Stimulated activated CD4-positive, alpha-beta T cell treated with anti-CD3 and anti-CD28 coated beads, Interleukin-15, amount 100 ng/mL, for 1 hour (primary cell): ENCODE measurements at places on chromosomes 6 and 20.
A peak's percentile ranks its signal among the peaks of the same experiment; 100 is the strongest.

DNA sequence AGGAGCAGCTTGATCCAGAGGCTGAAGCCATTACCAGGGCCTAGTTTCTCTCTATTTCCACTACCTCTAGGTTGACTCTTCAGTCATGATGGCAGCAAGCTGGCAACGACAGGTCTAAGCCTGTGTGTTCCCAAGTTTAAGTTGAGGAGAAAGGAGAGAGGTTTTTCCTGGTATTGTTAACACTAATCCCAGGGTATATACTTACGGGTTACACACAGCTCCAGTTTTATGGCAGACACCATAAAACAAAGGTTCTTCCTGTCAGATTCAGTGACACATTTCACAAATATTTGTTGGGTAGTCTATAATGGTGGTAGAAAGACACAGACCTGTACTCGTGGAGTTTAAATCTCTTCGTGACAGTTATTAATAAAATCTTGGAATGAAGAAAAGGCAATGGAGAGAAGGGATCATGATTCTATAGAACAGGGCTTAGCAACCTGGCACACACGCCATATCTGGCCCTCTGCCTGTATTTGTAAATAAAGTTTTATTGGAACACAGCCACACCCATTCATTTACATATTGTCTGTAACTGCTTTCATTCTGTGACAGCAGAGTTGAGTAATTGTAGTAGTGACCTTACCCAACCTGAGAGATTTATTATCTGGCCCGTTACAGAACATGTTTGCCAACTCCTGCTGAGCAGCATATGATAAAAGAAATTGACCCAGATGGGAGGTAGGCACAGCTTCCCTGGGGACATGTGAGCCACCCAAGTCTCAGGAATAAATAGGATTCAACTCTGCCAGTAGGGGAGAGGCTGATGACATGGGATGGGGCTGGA lies 323.3 kb downstream of the CDH4 start:
- DNase-seq = no peak

- DNase-seq = peak; percentile 53
Observed at GRCh38 chr6:26553264-26553634, 15.1 kb downstream of the HMGN4 start.

DNA sequence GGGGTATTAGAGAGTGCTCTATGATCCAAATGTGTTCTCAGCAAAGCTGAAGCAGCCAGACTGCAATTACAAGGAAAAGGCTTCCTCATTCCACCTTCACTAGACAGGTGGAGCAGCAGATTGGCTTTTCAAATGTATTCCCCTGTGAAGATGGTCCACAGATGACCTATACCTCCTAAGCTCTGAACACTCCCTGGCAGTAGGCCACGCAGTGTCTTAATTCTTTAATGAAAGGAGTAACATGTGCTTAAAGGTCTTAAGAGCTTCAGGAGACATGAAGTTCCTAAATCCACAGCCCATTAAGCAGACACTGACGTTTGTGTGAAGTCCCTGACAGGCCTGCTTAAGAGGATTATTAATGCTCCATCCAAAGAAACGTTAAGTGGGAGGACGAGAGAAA lies 138.9 kb upstream of the NUP153 start:
- DNase-seq = no peak

DNA sequence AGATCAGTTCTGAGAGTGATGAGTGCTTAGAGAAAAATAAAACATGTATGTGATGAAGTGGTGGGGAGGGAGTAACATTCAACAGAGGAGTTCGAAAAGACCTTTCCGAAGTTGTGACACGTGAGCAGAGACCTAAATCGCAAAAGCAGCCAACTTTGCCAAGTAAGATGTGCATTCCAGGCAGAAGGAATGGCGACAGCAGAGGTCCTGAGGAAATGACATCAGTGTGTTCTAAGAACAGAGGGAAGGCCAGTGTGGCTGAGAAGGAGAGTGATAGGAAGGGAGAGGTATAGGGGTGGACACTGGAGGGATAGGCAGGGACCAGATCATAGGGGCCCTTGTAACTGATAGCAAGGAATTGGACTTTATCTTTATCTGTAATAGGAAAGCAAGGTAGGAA lies 51.3 kb downstream of the ADAT2 start:
- no peak for DNase-seq

DNA sequence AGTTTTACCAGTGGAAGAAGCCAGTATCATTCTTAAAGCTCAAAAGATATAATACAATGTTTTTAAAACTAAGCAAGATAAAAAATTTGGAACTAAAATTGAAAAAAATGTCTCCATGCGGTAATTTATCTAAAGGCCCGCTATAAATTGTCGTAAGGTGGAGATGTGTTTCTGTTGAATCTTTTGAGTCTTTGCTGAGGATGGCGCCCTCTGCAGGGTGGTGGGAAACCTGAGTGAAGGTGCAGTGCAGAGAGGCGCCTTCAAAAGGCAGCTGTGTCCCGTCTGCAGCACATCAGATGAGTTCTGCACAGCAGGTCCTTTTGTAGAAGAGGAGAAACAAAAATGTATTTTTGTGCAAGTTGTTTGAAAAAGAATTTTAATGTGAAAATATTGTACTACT lies 29.4 kb upstream of the KIF25 start:
- no peak for DNase-seq

- DNase-seq = no peak
Observed at GRCh38 chr6:39922821-39923220, 11.4 kb downstream of the MOCS1 start.

DNA sequence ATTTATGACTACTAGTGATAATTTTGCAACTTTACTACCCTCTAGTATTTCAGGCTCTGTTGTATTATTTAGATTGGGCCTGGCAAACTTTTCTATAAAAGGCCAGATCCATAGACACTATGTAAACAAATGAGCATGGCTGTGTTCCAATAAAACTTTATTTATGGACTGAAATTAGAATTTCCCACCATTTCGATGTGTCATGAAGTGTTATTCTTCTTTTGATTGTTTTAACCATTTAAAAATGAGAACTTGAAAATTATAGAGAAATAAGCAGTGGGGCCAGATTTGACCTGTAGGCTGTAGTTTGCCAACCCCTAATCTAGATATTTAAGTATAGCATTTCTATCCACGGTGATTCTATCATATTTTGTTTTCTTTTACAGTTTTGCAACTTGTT lies 61.5 kb upstream of the TFB1M start:
- no peak for DNase-seq

GRCh38 chr6:140252099-140252498 lies 877.7 kb upstream of the CITED2 start:
- DNase-seq = no peak

DNA sequence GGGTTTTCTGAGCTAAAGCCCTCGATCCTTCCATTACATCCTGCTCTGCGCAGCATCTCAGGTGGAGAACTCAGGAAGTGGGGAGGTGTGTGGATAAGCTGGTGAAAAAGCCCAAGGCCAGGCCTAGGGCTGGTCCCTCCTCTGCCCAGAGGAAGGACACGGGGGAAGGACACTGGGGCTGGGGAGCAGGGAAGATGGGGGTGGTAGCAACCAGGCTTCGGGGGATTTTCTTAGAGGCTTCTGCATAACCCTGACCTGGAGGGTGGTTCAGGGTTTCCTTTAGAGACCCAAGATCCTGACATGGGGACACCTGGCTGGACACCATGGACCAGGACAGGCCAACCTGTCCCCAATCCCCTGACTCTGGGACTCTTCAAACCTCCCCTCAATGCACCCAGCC lies 37.9 kb downstream of the SUN5 start:
- no peak for DNase-seq

DNA sequence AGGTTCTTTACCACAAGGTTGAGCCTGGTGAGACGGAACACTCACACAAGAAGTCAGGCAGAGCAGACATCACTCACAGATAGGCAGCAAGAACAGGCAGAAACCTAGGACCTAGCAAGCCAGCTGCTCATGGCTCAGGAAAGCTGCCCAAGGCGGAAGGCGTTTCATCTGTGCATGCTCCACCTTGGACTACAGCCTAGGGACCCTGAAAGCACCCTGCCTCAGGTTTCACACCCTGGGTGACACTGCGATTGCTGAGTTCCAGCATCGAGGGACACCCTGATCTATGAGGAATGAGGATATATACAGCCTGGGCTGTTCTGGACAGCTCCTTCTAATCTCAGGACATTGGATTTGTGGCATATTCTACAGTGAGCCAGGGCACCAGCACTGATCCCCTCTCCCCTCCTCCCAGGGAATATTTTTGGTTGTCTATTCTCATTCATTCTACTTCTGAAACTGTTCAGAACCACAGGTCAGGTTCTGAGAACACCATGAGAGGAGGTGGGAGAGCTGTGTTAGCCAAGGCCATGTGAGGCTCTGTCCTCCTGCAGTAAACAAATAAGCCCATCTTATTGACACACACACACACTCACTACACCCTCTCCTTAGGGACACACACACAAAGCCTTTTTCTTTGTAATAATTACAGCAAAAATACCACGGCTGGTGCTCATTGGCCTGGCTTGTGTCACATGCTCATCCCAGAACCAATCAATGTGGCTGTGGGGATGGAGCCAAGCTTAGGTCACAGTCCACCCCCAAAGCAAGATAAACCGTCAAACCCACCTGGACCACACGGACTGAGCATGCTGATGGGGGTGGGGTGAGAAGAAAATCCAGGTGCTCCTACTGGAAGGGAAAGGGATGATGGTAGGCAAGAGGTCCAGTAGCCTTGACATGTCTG lies 26.3 kb upstream of the PMEPA1 start:
- DNase-seq = no peak
